T-cell (primary cell): ENCODE measurements at places on chromosomes 7 and 10.

GRCh38 chr7:66837007-66837406 is 84.0 kb upstream of the TMEM248 start:
- no peak for DNase-seq

- DNase-seq, result no peak
Observed at GRCh38 chr10:19930936-19931893, 115.0 kb downstream of the PLXDC2 start.

- no peak for DNase-seq
Observed at GRCh38 chr7:35700865-35701264, 5.9 kb upstream of the HERPUD2 start.

DNA sequence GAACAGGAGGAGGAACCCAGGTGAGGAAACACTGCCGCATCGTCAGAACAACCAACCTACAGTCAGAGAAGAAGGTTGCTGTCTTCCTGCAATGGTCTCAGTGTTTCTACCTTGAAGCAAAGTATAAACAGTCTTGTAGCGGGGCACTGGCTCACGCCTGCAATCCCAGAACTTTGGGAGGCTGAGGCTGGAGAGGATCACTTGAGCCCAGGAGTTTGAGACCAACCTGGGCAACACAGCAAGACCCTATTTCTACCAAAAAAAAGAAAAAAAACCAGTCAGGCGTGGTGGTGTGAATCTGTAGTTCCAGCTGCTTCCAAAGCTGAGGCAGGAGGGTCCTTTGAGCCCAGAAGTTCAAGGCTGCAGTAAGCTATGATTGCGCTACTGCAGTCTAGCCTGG is 23.4 kb downstream of the SNX8 start:
- no peak for DNase-seq

GRCh38 chr7:108637049-108637621 is 67.5 kb downstream of the DNAJB9 start:
- DNase-seq, result no peak

DNA sequence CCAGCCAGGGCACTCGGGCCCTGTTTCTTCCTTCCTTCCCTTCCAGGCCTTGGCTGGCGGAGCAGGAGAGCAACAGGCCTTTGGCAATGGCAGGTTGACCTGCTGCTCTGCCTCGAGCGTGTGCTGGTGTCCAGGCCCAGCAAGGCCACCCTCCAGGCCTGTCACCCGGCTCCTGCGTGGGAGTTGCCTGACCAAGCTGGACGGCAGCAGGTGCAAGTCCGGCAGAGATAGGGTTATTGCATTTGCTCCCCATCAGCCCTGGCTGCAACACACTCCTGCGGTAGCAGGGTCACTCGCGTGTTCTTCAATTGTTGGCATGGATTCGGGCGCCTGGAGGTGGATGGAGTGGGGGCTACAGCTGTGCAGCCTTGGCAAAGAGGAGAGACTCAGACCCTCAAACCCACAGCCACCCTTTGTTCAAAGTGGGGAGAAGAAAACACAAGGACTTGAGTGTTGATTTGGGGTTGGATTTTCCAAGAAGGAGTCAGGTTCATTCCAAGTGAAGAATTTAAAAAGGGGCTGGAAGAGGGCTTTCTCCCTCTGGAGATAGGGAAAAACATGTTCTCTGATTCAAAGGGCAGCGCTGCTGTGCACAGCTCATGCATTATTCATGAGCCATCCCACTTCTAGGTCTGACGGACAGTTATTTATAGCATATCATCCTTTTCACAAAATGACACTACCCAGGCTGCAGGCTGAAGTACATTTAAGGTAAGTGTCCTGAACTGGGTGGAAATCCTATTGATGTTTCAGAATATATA is 64.2 kb upstream of the PITRM1 start:
- no peak for DNase-seq
